ENCODE measurements at places on chromosomes 4 and X.

GRCh38 chrX:119010491-119010890 lies 36.1 kb downstream of the LONRF3 start:
- no peak overlapping the region for H3K4me3 ChIP-seq
- no peak overlapping the region for H3K27ac ChIP-seq
- no peaks in the 10 kb centered on the region for H3K36me3 ChIP-seq
- no peak for DNase-seq

DNA sequence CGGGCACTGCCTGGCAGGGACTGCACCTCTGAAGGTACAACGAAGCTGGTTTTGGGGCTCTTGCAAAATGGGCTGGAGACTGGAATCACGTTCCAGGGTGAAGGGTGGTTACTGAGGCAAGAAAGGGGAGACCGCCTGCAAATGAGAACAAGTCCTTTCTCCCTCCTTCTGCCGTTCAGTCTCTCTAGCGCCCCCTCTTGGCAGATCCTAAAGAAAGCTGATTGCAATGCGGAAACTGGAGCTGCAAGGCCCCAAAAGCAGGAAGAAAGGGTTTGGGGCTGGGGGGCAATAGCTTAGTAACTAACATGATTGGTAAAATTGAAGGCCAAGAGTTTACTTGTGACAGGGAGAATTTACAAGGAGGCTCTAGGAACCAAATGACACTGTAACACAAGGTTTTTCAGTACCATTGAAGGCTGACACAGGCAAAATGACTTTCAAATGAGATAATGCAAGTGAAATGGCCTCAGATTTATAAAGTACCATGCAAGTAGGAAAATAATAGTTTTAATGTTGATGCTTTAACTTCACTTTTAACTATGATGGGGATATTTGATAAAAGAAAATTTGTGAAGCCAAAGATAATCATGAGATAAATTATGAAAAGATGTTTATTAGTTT lies 222.7 kb upstream of the HAND2 start:
- H3K27ac ChIP-seq: no peak overlapping the region
- no peak overlapping the region for H3K4me3 ChIP-seq
- no peaks in the 10 kb centered on the region for H3K4me1 ChIP-seq
- H3K27me3 ChIP-seq: no peaks in the 10 kb centered on the region

- no peak for DNase-seq
- H3K4me1 ChIP-seq: peaks cover 4% of the 10 kb centered on the region
- peaks cover 75% of the 10 kb centered on the region for H3K27me3 ChIP-seq
- H3K4me3 ChIP-seq: no peak overlapping the region
Observed at GRCh38 chr4:8856835-8857621, 14.6 kb downstream of the HMX1 start.

DNA sequence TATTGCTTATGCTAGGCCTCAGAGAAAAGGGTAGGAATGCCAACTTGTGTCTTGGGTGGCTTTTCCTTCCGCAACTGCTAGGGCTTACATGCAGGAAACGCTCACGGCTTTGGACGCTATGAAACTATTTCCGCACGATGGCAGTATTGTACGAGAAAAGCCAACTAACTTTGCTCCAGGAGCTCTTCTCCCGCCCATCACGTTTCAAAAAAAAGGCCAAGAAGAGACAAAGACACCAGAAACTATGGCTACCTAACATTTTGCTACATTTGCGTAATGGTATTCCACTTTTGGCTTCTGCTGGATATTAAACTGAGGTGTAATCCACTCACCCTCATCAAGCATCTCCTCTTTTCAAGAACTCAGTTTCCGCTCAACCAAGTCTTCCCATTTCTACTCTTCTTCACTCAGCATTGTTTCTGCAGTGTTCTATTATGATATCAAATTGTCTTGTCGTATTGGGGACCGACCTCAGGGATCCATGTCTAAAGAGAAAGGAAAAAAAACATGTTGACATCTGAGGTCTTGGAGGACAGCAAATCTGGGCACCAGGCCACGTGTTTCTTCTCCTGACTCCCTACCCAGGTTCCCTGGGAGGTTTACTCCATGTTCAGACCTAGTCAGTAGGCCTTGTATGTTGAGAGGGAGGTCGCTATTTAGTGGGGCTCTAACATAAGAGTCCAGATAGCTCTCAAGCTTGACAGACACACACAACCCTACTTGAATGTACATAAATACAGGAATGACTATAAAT lies 239.4 kb upstream of the STK26 start:
- no peak overlapping the region for H3K4me3 ChIP-seq
- H3K4me1 ChIP-seq: no peaks in the 10 kb centered on the region
- peaks cover 37% of the 10 kb centered on the region for H3K36me3 ChIP-seq
- H3K27me3 ChIP-seq: no peaks in the 10 kb centered on the region

DNA sequence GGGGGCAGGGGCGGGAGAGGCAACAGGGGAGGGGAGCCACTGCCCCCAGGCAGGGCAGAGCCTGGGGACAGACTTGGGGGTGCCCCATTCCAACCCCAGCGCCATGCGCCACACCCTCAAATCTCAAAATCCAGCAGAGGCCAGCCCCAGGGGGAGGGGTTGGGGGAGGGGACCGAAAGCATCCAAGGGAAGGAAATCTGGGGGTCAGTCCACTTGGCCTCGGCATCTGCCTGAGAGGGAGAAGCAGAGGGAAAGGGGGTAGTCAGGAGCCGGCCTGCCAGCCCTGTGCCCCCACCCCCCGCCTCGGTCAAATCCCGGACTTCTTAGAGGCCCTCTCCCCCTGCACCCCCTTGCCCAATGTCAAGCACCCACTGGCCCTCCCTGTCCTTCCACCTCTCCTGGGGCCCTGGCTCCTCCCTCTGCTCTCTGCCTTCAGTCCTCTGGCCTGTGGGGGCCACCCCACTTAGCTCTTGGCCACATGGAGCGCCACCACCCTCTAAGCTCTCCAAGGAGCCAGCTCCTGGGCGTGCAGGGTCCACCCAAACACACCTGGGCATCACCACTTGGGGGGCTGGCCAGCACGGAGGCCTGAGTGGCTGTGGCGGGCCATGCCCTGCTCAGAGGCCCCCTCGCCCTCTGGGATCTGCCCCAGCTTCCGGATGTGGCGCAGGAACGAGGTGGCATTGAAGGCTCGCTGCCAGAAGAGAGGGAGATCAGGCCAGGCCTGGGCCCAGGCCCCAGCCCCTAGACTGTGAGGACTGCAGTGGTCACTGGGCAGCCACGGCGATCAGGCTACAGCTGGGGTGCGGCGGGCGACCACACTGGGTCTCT lies 3.5 kb downstream of the PNCK start:
- no peak overlapping the region for H3K27ac ChIP-seq
- peaks cover 45% of the 10 kb centered on the region for H3K27me3 ChIP-seq
- H3K36me3 ChIP-seq: peaks cover 1% of the 10 kb centered on the region
- no peak for DNase-seq
- peaks cover 4% of the 10 kb centered on the region for H3K4me1 ChIP-seq
- no peak overlapping the region for H3K4me3 ChIP-seq

DNA sequence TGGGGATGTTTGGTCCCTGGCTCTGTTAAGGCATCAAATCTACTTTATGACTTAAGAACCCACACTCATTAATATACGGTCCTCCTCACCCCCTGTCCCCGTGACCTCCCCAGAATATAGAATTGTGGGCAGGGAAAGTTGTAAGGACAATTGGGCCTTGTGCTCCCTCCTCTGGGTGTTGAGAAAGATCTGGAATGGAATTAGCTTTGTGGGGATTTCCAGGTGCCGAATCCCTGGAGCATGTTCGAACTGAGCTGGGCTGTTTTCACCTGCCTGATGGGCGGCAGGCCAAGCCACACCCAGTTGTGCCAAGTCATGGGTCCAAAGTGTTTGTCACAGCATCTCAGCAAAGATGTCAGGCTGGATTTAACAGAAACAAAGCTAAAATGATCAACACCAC lies 349.3 kb upstream of the KLF3 start:
- H3K4me3 ChIP-seq: no peak overlapping the region
- no peaks in the 10 kb centered on the region for H3K27me3 ChIP-seq
- no peak overlapping the region for H3K27ac ChIP-seq
- peaks cover 15% of the 10 kb centered on the region for H3K4me1 ChIP-seq
- H3K36me3 ChIP-seq: no peaks in the 10 kb centered on the region

DNA sequence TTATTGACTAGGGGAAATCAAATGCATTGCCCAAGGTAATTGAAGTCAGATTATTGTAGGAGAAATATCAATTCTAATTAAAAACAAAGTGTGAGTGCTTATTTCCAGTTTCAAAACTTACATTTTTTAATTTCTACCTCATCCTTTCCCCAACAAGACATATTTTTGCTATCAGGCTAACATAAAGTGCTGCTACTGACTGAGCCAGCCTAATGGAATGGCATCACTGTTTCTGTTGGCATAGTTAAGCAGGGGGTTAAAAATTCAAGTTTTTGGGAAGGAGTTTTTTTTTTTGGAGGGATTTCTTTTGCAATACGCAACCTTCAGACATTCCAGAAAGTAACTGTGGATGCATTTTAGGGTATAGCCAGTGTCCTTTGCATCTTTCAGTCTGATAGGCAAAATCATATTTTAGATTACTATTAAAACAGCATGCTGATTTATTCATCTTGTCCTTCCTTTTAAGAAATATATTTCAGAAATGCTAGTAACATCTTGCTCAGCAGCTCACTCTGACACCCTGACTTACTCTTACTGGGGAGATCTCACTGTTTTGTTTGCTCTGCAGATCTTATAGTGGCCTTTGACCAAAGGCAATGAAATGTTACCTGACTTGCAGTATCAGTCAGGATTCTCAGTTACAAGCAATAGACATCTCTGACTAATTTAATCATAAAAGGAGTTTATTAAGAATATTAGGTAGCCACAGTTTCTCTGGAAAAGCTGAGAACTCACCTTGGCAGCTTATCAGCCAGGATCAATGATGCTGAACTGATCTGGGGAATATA lies 24.4 kb downstream of the GAB1 start:
- peaks cover 44% of the 10 kb centered on the region for H3K4me1 ChIP-seq
- no peak overlapping the region for H3K27ac ChIP-seq
- H3K36me3 ChIP-seq: peaks cover 3% of the 10 kb centered on the region

- H3K4me1 ChIP-seq: peaks cover 2% of the 10 kb centered on the region
- H3K4me3 ChIP-seq: no peak overlapping the region
- no peaks in the 10 kb centered on the region for H3K36me3 ChIP-seq
- no peaks in the 10 kb centered on the region for H3K27me3 ChIP-seq
- H3K27ac ChIP-seq: no peak overlapping the region
Observed at GRCh38 chr4:130511776-130512175, 1415.8 kb downstream of the C4orf33 start.

- no peaks in the 10 kb centered on the region for H3K4me1 ChIP-seq
- DNase-seq: no peak
- H3K4me3 ChIP-seq: no peak overlapping the region
Observed at GRCh38 chr4:127822430-127822829, 40.3 kb downstream of the HSPA4L start.

DNA sequence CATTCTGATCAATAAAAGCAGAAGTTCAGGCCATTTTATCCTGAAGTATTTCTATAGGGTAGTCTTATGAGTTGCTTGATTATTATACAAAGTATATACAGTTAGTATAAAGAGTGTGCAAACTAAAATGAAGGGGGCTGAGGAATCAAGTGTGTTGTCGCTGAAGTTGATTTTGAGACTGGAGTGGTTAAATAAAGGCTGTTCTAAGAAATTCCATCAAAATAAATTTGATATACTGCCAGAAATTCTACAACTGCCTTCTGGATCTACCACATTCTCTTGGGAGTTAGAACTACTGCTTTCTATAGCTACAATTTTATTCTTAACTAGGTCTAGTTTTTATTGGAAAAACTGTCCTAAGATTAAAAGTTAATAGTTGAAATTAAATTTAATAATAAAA lies 12.4 kb downstream of the EDNRA start:
- H3K36me3 ChIP-seq: no peaks in the 10 kb centered on the region
- H3K27ac ChIP-seq: no peak overlapping the region
- no peak overlapping the region for H3K4me3 ChIP-seq
- DNase-seq: no peak
- no peaks in the 10 kb centered on the region for H3K27me3 ChIP-seq

DNA sequence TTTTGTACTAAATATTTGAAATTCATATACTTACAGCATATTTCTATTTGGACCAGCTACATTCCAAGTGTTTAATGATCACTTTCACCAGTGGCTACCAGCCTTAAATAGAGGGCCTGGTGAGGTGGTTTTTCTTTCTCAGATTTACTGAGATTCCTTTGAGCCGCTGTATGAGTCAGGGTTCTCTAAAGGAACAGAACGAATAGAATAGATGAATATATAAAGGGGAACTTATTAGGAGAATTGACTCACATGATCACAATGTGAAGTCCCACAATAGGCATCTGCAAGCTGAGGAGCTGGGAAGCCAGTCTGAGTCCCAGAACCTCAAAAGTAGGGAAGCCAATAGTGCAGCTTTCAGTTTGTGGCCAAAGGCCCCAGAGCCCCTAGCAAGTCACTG lies 146.2 kb upstream of the TLL1 start:
- H3K27me3 ChIP-seq: no peaks in the 10 kb centered on the region
- H3K27ac ChIP-seq: no peak overlapping the region
- H3K4me3 ChIP-seq: no peak overlapping the region

DNA sequence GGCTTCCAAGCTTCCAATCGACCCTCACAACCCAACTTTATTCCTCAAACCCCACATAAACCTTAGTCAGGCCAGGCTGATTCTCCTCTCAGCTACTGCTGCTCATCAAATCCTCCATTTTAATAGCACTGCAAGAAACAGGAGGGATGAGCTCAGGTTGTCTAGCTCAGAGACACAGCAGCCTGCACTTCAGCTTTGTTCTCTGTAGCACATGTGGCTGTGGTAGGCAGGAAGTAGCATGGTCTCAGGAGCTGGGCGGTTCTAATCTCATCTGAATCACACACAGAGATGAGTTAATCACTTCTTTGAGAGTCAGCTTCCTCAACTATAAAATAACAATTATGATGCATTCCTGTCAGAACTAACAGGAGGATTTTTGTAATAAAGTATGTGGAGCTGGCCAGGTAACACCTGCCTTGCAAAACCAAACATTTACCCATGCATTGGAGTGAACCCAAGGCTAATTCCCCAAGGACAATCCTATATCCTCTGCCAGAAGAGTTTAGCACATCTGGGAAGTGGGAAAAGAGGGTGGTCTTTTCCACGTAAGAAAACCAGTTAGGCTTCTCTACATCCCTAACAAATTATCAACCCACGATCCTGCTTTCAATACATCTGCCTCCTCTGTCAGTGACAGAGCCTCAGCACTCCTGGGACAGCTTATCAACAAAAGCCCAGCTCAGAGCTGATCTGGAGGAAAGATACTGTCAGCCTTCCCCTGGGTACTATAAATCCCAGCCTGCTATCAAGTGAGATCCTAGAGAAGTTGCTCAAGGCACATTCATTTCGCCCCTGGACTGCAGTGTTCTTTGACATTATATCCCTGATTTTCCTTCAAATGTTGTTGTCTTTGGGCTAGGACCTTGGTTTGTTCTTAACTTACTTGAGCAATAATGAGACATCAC lies 32.8 kb downstream of the ELOVL6 start:
- no peak for DNase-seq
- H3K4me3 ChIP-seq: no peak overlapping the region
- no peaks in the 10 kb centered on the region for H3K27me3 ChIP-seq
- H3K4me1 ChIP-seq: peaks cover 9% of the 10 kb centered on the region
- peaks cover 4% of the 10 kb centered on the region for H3K36me3 ChIP-seq
- H3K27ac ChIP-seq: peak overlapping the region; percentile 29

Data from progenitor cell of endocrine pancreas (in vitro differentiated cells).